NCI-H2029 treated with DMSO at 0.1 percent for 48 hours (cell line): ENCODE measurements at places on chromosomes 3 and 15.

DNA sequence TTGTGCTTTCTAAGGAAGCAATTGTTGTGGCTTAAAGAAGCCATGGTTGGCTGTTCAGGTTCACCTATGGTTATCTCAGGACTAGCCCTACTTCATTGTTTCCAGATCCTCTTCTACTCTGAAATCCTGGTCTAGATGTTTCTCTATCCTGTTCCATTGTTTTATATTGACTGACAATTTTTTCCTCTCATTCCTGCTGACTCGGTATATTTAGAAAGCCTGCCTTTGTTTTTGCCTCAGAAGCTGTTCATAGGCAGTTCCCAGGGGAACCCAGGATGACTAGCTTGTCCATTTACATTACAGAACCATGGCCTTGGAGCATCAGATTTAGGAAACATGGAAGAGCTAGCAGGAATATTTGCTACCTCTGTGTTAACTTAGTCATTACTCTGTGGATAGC lies 64.0 kb downstream of the SLC9C1 start:
- no peak for DNase-seq

DNA sequence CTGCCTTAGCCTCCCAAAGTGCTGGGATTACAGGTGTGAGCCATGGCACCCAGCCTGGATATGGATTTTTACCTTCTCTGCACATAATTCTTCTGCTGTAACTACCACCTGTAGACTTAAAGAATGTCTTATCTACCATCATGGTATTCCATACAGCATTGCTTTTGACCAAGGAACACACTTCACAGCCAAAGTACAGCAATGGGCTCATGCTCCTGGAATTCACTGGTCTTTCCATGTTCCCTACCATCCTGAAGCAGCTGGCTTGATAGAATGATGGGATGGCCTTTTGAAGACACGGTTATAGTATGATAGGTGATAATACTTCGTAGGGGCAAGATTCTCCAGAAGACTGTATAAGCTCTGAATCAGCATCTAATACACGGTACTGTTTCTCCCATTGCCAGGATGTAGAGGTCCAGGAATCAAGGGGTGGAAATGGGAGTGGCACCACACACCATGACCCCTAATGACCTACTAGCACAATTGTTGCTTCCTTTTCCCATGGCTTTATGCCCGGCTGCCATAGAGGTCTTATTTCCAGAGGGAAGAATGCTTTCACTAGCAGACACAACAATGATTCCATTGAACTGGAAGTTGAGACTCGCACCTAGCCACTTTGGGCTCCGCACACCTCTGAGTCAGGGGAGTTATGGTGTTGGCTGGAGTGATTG lies 60.9 kb upstream of the CDV3 start:
- DNase-seq, result no peak

DNA sequence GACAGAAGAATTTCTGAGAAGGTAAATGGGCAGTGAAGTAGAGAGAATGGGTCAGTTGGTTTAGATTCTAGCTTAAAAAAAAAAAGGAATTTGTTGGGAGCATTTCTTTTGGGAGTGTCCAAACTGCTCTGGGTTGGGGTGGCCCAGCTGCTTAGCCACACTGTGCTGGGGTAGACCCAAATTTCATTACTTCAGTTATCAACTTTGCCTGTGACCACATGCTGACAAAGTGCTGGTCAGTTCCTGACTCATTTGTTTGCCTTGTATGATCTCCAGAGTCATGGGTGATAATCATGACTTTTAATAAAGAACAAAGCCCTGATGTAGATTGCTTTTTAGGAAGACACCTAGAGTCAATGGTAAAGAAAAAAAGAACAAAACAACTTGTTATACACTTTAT lies 121.5 kb upstream of the FGF7 start:
- DNase-seq, result no peak

GRCh38 chr3:141578202-141578973 lies 91.6 kb downstream of the RASA2 start:
- no peak for DNase-seq

- no peak for DNase-seq
Measured at GRCh38 chr15:56964182-56964581, 45.7 kb downstream of the TCF12 start.

DNA sequence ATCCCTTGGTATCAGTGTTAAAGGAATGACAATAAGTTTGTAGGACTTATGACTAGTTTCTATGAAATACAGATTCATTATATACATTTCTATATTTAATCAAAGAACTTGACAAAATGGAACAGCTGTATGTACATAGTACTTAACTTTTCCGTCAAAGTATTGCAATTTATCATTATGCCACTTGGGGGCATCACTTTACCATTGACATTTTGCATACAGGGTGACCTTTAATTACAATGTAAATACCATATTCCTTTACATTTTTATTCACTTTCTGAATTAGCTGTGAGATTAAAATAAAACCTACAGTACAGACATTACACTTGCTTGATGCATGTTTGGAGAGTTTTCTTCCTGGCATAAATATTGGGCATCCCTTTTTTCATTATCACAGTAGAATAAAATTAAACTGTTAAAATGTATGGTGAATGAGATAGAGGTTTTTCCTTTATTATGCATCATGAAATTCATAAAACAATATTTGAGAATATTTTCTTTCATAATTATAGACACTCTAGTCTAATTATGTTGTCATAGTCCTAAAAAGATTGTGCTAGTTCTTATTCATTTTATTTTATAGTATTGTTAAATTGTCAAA lies 6.9 kb downstream of the NEK11 start:
- DNase-seq, result no peak

- no peak for DNase-seq
Measured at GRCh38 chr3:9087831-9088413, 124.7 kb upstream of the RAD18 start.

DNA sequence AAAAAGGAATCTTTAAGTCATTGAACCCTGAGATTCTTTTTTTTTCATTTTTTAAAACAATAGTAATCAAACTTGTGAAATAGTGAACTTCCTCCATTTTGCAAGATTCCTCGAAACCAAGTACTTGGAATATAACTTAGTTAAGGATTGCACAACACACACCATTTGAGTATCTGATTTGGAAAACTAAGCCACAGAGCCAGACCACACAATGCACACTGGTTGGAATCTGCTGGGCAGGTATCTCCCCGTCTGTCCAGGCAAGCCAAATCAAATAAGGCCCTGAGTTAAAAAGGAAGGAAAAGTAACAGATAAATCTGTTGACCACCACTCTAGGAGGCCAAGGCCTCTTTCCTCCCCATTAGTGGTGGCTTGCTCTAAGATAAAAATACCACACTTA lies 177.5 kb upstream of the ICE2 start:
- no peak for DNase-seq

DNA sequence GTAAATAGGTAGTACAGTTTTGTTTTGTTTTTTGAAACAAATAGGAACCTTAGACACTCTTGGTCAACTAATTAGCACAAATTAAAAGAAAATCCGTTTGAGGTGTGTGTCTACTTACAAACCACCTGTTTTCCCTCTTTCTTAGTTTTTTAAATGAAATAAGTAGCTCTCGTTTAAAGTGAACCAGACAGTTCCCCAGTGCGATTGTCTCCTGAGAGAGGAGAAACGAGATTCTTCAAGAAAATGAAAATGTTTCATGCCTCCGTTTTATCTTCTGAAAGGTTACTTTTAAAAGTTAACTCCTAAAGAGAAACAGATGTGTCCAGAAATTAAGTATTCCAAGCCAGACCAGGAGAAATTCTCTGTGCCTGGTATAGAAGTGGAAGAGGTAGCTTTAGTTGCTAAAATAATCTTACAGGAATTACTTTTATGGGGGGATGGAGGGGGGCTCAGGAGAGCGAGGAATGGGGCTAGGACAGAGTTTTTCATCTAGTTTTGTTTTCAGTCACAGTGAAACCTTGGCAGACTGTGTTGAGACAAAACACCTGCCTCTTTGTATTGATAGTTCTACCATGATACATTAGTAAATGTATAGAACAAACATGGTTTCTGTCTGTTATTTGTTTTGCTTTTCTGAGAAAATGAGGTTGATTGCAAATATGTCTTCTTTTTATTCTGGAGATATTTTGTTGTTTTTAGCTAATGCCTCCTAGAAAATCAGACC lies 155.1 kb upstream of the CNTN4 start:
- no peak for DNase-seq

DNA sequence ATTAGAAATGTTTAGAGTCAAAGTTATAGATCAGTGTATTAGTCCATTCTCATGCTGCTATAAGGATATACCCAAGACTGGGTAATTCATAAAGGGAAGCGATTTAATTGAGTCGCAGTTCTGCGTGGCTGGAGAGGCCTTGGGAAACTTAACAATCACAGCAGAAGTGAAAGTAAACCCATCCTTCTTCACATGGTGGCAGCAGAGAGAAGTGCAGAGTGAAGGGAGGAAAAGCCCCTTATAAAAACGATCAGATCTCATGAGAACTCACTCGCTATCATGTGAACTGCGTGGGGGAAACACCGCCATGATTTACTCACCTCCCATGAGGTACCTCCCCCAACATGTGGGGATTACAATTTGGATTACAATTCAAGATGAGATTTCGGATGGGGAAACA lies 871.5 kb downstream of the DIPK2A start:
- DNase-seq, result no peak

DNA sequence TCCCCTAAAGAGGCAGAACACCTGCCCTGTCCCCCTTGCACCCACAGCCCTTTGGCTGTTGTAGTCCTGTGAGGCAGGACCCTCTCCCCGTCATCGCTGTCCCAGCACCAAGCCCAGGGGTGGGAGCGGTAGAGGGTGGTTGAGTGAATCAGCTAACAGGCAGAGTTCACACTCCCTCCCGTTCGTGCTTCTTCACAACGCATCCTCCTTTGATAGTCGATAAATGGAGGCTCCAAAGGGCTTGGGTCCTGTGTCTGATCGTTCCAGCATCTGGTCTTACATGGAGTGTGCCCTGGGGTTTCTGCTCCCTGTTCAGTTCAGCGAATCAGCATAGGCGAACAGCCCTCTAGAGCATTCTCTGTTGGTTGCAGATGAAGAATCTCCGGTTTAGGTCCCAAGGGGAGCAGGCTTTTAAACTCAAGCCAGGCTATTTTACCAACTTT lies 820 bp upstream of the HMCES start:
- no peak for DNase-seq

- DNase-seq, result no peak
Measured at GRCh38 chr3:38207254-38208003, 42.1 kb downstream of the OXSR1 start.

DNA sequence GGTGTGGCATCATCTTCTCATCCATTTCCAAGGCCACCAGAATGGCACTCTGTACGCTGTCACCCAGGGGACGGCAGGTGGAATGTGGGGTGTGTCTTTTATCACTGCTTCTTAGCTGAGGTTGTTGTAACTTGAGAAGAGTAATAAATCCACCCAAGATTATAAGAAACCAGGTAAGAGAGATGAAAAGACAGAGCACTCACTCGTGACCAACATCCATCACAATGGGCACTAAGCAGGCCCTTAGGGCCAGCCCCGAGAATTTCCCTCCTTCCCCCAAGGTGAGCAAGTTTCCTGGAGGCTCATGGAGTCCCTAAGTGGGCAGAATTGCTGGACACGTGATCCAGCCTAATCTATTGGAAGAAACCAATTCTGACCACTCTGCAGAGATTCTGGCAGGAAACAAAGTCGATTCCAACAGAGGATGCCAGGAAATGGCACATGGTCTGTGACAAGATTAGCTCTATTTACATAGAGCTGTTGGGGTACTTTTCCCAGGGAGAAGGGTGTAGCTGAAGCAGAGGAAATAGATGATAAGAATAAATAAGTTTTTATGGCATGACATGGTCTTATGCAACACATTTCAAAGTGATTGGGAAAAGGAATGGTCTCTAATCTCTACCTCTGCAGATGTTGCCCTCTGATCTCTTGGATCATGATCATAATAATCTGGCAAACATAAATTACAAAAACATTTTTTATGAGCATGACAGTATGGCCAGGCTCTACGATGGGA lies 22.5 kb downstream of the SLC6A20 start:
- DNase-seq, result no peak

DNA sequence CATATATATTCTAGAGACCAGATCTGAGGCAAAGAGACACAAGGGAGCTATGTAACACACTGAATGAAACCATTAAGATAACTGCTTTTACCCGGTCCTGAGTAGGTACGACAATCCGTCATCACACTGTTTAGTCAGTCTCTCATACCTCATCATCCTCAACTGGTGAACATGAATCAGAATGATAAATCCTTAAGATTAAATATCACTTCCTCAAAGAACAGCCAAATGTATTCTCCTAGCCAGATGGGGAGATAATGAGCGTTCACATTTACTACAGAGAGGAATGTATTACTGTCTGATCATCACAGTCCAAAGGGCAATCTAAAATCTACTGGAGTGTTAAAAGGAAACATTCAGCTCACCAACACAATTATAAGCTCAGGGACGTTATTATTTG lies 319.4 kb upstream of the STAC start:
- peak; percentile 100 for DNase-seq

DNA sequence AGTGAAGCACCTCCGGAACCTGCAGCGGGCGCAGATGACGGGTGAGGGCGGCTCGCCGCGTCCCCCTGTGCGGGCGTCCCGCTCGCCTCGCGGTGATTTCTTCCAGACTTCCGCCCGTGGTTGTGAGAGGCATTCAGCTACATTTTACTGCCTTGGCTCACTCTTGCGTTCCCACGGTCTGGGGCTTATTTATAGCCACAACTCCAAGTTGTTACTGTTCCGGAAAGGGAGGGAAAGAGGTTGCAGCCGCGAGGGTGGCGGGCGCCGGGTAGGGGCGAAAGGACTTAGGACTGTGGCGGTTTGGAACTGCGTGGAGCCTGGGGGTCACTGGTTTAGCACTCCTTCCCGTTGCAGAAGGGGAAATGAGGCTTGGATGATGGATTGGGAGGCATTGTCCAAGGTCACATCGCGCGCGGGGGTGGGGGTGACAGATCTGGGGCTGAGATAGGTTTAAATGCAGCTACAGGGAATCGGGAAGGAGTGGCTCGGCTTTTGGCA lies 1.1 kb downstream of the HES1 start:
- peak; percentile 71 for DNase-seq

- no peak for DNase-seq
Measured at GRCh38 chr3:14210843-14211594, 32.4 kb downstream of the LSM3 start.

DNA sequence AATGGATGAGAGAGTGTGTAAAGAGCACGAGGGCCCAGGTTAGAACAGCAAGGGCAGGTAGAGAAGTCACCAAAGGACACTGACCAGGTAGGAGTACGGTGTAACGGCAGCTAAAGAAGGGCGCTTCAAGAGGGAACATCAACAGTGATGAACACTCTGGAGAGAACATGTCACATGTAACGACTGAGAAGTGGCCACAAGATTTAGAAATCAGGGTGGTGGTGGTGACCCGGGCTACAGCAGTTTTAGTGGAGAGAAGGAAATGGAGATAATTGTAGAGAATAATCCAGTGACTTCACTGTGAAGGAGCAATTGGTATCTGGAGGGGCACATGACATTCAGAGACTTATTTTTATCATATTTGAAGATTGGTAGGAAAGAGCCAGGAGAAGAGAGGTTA lies 1.2 kb upstream of the C15orf40 start:
- no peak for DNase-seq

- DNase-seq, result no peak
Measured at GRCh38 chr3:183491923-183492848, 63.3 kb downstream of the KLHL6 start.
